ENCODE measurements at places on chromosomes 5 and 9.

DNA sequence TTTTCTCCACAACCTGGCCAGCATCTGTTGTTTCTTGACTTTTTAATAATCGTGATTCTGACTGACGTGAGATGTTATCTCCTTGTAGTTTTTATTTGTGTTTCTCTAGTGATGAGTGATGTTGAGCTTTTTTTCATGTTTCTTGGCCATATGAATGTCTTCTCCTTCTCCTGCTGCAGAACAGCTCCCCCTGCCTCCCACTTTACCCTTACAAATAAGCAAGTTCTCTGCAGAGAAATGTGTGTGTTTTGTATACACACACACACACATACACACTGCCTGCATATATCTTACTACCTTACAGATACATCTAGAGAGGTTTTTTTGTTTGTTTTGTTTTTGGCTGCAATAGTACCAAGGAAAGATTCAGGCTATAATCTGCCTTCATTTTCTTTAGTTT lies 88.7 kb upstream of the PHF24 start:
- DNase-seq = no peak

DNA sequence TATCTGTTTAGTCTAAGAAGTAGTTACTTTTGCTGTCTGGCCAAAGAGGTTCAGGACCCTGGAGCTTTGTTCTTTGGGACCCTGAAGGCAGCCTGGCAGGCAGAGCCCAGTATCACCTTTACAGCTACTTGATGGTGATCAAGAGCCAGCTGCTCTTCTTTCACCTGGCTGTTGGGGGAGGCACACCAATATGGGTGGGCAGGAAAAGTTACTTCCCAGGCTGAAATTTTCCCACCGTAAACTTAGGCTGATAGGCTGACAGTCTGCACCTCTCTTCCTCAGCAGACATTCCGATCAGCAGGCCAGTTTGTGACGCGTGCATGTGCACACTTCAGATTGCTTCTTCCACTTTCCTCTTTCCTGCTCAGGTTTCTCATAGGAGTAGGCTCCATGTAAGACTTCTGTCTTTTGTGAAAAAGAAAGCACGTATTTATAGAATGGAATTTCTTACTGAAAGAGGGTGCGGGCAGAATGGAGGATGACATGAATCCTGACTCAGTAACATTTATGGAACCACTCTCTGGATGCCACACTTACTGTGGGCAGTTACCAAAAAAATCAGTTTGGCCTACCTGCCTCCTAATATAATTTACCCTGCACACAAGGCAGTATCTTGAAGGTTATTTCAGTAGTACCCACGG lies 223.9 kb upstream of the DMRT1 start:
- no peak for DNase-seq

DNA sequence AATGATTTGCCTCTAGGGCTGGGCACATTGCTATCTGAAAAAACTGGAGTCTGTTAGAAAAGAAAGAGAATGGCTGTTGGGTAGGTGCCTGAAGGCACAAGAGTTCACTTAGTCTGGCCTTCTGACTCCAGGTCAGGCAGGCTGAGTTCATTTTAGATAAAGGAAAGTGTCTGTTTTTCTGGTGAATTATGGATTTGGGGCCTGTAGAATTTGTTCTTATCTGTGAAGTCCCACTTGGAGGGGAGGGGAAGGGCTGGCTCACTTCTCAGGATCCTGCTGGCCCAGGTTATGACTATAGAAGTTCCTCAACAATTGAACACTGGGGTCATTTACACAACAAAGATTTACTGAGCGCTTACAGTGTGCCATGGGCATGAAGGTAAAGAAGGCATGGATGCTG lies 11.5 kb upstream of the SEPTIN8 start:
- DNase-seq = no peak

DNA sequence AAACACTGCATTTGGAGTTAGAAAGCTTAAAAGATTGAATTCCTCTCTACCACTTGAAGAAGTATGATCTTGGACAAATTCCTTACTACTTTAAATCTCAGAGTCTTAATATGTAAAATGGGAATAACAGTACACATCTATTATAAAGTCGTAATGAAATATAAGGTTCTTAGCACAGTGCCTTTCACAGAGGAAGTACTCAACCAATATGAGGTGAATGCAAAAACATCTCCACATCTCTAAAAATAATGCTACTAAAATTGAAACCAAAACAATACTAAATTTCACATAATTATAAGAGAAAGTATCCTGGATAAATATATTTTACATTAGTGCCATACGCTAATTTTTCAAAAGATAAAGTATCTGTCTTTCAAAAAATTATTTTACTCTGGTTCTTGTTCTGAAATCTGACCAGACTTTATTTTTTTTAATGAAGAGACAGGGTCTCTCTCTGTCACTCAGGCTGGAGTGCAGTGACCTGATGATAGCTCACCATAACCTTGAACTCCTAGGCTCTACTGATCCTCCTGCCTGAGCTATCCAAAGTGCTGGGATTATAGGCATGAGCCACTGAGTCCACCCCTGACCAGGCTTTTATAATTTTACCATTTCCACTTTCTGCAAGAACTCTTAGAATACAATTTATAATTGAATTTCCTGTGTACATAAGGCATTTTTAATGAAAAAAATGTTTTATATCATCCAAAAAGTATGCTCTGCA lies 21.3 kb upstream of the FNIP1 start:
- no peak for DNase-seq

DNA sequence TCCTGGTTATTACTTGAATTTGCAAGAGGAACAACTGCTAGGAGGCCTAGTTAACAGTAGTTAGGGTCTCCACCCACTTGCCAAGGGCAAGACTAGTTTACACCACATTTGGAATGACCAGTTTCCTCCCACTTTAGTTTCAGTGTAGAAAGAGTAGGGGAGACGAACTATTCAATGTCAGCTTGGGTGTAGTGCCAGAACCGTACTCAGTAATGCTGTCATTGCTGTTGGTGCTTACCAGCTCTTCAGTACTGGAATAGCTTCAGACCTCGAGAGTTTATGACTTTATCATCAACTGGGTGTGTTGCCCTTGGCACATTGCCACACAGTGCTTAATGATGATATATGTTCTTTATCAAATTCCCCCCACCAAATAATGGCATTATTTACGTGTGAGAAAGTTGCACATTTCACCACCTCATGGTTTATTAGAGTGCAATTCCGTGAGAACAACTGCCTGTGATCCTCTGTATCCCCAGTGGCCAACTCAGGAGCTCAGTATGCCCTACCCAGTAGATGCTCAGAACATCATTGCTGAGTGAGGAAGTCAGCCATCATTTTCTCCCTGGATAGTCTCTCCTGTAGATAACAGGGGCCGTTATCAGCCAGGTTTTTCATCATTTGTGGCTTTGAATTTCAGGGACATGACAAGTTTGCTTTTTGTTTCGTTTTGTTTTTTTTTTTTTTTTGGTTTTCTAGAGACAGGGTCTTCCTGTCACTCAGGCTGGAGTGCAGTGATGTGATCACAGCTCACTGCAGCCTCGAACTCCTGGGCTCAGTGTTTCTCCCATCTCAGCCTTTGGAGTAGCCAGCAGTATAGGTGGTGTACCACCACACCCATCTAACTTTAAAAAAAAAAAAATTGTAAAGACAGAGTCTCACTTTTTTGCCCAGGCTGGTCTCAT lies 67.3 kb downstream of the DOCK8 start:
- no peak for DNase-seq

GRCh38 chr5:40515476-40515875 lies 164.2 kb upstream of the PTGER4 start:
- no peak for DNase-seq

DNA sequence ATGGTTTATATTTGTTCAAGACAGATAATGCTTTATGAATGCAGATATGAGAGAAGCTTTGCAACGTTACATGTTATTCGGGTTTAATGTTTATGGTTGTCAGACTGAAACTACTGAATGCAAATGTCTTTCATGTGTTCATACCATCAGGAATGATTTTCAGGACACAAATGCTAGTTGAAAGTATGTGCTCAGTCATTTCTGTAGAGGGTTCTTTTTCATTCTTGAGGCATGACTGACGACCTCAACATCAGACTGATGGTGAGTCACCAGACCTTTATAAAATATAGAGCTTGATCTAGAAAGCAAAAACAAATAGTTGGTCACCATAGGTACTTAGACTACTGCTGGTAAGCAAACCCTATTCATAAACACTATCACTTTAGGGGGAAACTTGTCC lies 287.3 kb upstream of the NUDT12 start:
- DNase-seq = no peak

- DNase-seq = no peak
These were observed 545.3 kb upstream of the DAP start for GRCh38 chr5:11306365-11306764.

GRCh38 chr9:26954050-26954508 lies 2.1 kb upstream of the IFT74 start:
- DNase-seq = no peak

DNA sequence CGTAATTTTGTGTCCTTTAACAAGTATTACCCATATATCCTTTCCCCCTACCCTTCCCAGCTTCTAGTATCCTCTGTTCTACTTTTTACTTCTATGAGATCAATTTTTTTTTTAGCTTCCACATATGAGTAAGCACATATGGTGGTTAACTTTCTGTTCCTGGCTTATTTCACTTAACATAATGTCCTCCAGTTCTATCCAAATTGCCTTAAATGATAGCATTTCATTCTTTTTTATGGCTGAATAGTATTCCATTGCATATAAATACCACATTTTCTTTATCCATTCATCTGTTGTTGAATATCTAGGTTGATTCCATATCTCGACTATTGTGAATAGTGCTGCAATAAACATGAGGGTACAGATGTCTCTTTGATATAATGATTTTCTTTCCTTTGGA lies 36.4 kb downstream of the SKIC3 start:
- no peak for DNase-seq

DNA sequence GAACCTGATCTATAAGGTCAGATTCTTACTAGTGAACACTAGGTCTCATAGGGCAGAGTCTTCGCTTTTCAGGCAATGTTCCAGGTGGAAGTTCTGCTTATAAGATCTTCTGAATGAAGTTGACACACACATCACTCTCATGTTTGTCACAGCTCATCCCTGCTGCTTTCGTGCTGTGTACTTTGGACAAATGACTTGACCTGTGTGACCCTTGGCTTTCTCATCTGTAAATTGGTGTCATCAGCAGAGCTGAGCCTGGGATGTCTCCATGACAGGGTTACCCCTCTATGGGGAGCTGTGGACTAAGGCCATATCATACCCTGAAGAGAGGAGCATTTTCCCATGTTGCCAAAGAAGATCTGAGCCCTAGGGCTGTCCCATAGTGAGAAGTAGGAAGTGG lies 2.8 kb downstream of the DELE1 start:
- DNase-seq = no peak

GRCh38 chr9:112680731-112681402 lies 37.0 kb downstream of the INIP start:
- DNase-seq = no peak

DNA sequence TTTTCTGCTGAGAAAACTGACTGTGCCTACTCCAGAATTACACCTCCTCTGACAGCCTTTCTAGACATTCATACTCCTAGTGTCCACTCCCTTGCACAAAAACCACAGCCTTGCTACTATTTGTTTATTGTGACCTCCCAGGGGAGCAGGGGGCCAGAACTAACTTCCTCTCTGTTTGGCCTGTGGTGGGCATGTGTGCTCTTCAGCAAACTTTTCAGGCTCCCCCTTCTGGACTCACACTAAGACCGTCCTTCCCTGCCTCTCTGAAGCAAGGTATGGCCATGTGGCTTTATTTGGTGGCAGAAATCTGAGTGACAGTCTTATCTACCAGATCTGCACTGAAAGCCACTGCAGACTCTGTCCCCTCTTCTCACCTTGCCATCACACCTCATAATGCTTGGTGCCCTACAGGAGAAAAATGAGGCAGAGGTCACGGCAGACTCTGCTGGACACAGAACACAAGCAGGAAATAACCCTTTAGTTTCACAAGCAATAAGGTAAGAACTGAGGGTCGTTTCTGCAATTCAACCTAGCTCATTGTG lies 28.2 kb downstream of the LIFR start:
- DNase-seq = no peak

- no peak for DNase-seq
These were observed 236.9 kb downstream of the GLIS3 start for GRCh38 chr9:4062966-4063365.

GRCh38 chr9:93119953-93120845 lies 13.9 kb downstream of the NINJ1 start:
- DNase-seq = peak; percentile 96

- DNase-seq = no peak
These were observed 7.1 kb upstream of the BTF3 start for GRCh38 chr5:73491155-73491554.

DNA sequence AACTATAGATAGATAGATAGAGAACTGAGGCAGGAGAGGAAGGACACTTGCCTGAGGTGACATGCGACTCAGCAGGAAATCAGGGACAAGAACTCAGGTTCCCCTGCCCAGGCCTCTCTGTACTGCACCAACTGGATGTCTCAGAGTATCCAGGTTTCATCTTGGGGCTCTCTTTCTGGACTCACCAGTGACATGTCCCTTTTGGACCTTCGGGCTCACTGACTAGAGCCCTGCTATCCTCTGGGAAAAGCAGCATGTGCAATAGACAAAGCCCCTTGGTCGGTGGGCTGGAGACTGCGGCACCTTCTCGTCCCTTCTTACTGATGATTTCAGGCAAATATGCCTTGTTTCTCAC lies 104.5 kb downstream of the RGS3 start:
- DNase-seq = no peak

- DNase-seq = no peak
These were observed 73.9 kb downstream of the RORB start for GRCh38 chr9:74570879-74571512.

GRCh38 chr5:39013938-39014337 lies 60.3 kb downstream of the RICTOR start:
- DNase-seq = no peak

DNA sequence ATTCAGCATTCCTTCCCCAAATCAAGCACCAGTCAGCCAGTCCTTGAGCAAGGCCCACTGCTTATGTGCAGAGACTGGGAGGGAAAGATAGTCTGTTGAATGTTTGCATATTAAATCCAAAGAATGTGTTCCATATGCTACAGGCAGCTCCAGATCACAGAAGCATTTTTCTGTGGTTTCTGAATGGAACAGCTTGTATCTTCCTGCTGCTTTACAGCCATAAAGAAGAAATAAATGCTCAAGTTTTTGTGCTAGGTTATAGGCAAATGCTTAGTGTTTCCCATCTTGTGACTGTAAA lies 310.3 kb downstream of the TRIM36 start:
- no peak for DNase-seq

DNA sequence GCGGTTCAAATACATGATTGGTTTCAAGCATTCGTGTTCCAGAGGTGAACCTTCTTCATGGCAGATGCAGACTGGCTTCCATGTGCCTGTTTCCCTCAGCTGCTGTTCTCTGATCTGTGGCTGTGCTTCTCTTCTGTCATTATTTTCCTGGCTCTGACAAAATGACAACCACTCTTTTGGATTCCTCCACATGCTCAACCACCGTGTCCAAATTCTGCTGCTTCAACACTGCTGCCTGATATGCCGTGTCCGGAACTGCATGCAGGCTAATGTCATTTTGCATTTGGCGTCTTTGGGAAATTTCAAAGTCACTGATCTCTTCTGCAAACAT lies 368.7 kb upstream of the ZNF608 start:
- no peak for DNase-seq

- no peak for DNase-seq
These were observed 12.4 kb downstream of the MRPS30 start for GRCh38 chr5:44821164-44821563.

GRCh38 chr5:53424686-53425615 lies 55.5 kb upstream of the FST start:
- DNase-seq = no peak
